ENCODE measurements at places on chromosomes 3 and 15.

DNA sequence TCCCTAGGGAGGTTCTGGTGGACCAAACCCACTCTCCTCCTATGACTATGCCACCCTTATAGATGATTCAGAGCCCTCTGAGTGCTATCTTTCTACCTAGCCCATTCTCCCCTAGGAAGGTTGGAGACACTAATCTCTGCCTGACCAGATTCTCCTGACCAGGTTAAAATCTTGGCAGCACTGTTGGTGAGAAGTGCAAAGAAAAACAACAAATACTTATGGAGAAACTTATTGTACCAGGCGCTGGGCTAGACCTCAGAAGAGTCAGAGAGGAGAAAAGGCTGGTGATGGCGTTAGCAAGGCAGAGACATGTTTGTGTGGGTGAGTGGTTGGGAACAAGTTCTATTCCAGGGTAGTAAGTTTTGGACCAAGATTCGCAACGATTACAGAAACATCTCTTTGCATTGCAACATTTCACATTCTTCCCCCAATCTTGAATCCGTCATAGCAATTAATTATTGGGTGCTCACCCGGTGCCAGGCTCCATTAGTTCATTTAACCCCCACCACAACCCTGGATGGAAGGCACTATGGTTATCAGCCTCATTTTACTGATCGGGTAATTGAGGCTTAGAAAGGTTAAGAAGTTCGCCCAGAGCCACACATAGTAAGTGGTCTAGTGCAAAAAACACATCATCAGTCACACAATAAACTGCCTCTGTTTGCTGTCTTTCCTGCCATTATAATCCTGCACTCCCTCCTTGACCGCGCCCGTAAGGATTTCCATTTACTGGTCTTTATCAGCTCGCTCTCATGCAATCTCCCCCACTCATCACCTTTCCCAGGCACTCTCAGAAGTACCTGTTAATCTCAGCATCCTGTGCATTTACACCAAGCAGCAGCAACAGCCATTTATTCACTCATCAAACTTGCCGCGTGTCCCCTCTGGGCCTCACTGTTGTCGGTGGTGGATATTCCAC is 655 bp upstream of the TSPAN3 start:
- no peak for DNase-seq

- DNase-seq: no peak
These were observed 502 bp downstream of the DPH3 start for GRCh38 chr3:16264174-16264707.

GRCh38 chr3:73480187-73480672 is 144.5 kb downstream of the PDZRN3 start:
- DNase-seq: no peak

DNA sequence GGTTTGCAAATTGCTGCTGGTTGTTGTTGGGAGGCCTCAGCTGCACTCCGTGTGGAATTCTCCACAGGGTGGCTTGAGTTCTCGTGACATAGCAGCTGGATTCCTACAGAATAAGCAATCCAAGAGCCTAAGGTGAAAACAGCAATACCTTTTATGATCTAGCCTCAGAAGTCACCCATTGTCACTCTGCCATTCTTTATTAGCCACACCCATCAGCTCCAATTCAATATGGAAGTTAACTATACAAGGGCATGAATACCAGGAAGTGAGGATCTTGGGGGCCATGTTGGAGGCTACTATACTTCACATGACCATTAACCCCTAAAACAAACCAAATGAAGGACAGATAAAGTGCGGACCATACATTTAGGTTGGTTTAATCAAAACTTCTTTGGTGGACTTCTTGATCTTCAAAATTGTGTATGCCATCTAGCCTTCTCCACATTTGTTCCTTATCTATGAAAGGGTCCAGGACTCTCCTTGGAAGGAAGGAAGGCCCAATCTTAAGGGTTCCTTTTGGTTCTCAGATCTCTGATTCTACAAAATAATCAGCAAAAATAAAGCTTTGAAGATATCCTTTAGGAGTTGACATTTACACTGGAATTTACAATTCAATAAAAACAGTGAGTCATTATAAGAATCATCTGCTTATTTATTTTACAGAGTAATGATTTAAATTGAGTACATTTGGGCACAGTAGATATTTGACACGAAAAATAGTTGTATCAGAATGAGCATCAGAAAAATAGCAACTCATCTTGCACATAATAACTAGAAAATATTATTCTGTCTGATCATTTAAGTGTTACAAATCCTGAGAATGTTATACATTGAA is 21.5 kb downstream of the CIAO2A start:
- DNase-seq: no peak

DNA sequence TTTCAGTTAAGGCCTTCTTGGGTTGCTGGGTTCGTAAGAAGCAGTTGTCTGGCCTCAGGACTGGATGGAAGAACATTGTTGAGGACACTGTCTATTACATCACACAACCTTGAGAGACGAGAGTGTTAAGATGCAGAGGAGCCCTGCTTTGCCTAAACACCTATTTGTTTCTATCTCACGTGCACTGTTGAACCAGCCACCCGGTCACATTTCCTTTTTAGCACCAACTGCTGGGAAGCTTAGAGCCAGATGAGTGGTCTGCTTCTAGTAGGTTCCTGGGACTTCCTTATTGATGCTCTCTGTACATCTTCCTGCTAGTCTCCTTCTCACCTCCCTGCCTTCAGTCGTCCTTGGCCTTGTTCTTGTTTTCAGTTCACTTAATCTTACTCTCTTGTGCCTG is 22.3 kb downstream of the CAND2 start:
- DNase-seq: no peak

DNA sequence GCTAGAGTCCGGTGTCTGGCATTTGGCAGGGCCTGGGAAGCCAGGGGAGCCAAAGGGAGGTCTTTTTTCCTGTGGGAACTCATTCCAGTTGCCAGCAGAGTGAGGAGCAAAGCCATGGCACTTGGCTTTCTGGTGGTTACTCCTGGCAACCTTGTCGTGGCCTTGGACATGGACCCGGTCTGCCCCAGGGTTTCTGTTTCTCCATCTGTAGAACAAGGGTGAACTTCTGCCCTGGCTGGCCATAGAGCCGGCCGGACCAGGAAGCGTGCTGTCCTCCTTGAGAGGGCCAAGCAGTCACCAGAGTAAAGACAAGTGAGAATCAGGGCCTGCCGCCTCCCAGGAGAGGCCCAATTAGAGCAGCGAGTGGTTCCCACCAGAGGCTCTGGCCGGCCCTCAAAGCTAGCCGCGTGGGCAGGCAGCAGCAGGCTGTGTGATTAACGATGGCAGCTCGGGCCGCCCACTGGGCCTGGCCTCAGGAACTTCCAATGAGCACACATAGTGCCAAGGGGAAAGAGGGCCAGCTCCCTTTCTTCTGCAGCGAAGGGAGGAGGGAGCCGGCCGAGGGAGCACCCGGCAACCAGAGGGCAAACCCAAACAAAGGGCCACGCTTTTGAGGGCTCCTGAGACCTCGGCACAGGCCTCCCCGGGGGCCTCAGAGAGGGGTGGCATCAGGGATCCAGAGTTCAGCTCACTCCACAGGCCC is 29.1 kb upstream of the ELP6 start:
- DNase-seq: no peak

DNA sequence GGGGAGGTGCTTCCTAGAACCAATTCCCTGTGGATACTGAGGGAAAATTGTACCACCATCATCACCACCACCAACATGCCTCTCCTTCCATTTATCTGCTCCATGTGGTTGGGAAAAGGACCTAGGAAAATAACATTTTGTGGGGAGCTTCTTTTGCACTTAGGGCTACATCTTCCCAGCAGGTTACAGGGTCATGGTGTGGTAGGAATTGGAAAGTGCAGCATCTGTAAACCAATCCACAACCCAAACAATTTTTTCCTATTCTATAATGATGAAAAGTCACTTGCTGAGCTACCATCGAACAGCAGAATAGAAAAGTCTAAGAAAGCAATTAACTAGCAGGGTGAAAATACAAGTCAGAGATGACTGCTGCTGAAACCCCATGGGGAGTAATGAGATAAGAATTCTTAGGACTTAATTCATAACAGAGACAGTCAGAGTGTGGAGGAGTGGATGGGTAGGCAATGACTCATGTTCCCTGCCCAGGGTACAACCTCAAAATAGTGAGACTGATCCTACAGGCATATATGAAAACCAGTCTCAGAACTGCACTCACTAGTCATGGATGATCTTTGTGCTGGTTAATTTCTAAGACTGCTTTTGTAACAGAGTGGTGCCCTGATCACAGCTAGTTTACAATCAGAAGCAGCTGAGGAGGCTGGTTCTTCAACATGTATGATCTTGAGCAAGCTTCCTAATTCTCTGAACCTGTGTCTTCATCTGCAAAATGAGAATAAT is 38.1 kb upstream of the LEKR1 start:
- no peak for DNase-seq

DNA sequence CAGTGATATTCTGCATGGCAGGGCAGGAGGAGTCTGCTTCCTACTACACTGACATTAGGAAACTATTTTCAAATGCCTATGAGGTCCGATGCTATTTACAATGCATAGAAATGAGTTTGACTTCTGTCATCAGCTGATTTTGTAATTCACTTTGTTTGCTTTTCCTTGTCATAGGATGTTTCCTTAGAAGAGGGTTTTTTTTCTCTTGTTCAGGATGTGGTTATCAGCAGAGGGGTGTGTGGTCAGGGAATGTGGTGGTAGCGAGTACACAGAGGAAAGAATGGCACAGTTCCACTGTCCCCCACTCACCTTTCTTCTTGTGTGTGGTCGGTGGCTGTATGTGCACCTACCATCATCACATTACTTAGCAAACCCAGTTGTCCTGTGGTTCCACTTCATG is 231.5 kb downstream of the LRTM1 start:
- no peak for DNase-seq

DNA sequence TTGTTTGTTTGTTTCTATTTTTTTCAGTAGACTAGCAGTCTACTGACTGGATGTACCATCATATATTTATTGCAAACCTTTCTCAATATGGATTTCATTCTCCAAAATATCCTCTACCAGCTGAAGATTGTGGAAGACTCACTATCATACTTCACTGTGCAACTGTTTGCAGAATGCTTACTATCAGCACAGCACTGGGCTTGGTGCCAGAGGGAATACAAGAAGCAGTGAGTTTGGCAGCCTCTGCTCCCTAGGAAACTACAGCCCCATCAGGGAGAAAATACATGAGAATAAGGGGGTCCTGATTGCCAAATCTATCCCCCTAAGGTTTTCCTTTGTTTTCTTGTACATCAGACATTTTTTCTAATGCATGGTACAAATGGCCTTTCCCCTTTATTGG is 27.5 kb downstream of the AQP9 start:
- peak; percentile 20 for DNase-seq

DNA sequence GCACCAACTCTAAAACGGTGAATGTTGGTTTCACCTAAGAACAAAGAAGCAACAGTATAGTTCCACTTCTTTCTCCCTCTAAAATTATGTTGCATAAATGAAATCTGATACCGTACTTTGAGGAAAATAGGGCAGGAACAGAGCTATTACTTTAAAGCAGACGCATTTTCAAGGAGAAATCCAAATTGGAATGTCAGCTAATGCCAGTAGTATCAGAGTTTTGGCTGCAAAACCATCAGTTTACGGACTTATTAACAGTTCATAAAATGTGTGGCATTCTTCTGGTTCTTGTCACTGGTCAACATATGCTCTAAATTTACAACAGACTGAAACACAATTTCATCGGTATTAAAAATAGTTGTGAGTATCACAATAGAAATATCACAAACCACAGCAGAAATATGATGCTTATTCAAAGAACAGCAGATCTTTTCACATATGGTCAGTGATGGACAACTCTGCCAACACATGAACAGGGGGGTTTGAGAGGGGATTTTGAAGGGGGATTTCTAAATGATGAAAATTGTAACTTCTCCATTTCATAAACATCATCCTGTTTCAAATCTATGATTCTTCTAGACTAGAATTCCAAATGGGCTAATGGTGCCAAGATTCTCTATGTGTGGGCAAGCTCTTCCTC is 38.7 kb upstream of the ROBO2 start:
- no peak for DNase-seq

GRCh38 chr3:13130464-13131193 is 57.4 kb upstream of the IQSEC1 start:
- no peak for DNase-seq

GRCh38 chr3:135736740-135737139 is 228.8 kb upstream of the PPP2R3A start:
- DNase-seq: no peak

DNA sequence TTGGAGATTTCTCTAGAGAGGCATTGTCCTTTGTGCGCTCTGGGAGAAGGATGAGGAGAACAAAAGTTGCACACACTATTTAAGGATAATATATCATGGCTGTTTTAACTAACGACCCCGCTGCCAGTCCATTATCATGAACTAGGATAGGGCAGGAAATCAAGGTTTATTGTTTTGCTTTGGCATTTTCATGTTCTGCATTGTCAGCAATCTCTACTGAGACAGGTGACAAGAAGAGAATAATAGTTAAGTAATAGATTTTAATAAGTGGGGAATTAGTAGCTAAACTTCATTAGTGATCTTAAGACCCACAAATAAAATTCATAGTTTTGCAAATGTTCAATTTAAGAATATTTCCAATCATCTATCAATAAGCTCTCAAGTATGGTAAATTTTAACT is 20.6 kb upstream of the GMNC start:
- no peak for DNase-seq

DNA sequence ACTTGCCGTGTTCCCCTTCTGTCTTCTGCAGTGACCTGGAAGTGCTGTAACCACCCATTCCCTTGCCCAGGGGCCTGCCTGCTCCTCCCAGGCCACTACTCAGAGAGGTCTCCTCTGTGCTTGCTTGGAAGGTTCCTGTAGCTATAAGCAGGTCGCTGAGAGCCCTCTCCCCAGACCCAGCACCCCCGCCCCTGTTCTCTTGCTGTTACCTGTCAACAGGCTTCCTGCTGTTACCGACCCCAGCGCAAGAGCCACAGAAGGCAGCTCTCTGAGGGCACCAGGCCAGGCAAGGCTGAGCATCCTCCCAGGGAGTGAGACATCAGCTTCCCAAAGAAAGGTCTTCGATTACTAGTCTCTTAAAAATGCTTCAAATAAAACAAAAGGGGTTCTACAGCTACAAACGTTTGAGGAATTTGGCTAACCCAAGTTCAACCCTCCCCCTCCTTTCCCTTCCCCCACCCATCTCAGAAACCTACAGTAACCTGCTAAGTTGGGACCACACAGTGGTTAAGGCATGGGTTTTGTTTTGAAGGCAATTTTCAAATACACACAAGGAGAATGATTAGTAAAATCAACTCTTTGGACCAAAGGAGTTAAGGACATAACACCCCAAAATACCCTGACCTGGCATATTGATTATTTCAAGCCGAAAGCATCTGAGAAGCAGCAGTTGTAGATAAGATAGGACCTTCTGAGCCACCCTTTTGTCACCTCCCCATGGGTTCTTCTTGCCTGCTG is 74.9 kb upstream of the MFGE8 start:
- DNase-seq: no peak

DNA sequence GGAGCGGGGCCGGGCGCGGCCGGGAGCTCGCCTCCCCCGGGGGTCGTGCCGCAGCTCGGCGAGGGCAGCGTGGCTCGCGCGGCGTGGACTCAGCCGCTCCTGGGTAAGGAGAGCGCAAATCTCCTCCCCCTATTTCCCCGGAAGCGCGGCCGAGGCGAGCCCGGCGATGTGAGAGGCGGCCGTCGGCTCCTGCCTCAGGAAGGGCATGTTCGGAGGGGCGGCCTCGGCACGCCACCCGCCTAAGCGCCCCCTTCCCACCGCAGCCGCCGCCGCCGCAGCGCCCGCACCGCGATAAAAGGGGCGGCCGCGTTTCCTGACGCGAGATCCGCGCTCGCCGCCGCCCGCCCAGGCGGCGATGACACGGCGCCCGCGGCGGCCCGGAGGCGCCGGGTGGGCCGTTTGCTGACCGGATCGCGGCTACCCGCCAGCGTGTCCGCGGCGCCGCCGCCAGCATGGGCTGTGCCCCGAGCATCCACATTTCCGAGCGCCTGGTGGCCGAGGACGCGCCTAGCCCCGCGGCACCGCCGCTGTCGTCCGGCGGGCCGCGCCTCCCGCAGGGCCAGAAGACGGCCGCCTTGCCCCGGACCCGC is at the start of gene PDE8A:
PDE8A (plus strand) TSS at position 146 of the 590 bp plus-strand sequence; CDS start at position 453, 307 bp downstream.
- no peak for DNase-seq
